ENCODE measurements at places on chromosomes 2 and 18.

- DNase-seq: no peak
Observed at GRCh38 chr2:118698564-118698963, 148.9 kb downstream of the EN1 start.

GRCh38 chr2:18284331-18284730 is 276.1 kb downstream of the RDH14 start:
- no peak for DNase-seq

DNA sequence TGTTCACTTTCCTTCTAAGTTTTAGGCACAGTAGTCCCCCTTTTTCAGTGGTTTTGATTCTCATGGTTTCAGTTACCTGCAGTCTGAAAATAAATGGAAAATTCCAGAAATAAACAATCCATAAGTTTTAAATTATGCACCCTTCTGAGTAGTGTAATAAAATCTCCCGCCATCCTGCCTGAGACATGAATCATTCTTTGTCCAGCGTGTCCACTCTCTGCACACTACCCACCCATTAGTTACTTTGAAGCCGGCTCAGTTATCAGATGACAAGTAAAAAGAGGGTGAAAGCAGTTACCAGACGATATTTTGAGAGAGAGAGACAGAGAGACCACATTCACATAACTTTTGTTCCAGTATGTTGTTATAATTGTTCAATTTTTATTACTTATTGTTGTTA is 400.5 kb downstream of the TMX3 start:
- no peak for DNase-seq

- peak; percentile 36 for DNase-seq
Observed at GRCh38 chr2:241637795-241638660, 535 bp downstream of the ATG4B start.

DNA sequence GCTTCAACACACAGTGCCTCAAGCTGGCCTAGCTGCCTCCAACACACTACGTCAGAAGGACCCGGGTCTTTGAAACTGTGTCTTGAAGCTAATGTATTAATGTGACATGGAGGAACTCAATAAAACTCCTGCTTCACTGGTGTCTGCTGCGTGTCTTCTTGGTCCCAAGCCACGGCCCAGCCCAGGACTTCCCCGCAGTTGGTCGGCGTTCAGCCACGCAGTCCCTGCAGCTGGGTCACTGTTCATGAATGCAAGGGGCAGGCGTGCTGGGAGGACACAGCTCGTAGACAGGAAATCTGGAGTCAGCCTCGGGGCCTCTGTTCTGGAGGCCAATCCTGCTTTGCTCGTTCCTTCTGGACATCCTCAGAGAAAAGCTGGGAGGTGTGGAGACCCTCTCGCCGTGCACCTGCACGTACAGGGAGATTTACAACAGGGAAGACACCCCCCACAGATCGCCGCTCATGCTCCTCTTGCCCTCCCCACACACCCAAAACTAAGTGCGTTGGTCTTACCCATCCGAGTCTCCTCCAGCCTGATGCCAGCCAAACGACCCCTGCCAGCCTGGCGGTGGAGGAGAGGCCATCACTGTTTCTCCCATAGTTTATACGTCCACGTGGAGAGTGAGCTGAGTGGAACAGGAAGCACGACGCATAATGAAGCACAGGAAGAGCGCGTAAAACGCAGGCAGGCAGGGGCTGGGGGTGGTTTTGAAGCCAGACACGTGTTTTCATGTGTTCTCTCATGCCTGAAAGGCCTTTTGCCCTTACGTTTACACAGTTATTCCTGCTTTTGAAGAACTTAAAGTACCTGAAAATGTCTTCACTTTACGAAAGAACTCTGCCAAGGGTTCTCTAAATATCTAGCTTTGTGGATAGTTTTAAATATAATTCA is 39.7 kb downstream of the ADI1 start:
- DNase-seq: no peak

GRCh38 chr18:10093445-10093844 is 179.6 kb downstream of the VAPA start:
- no peak for DNase-seq

DNA sequence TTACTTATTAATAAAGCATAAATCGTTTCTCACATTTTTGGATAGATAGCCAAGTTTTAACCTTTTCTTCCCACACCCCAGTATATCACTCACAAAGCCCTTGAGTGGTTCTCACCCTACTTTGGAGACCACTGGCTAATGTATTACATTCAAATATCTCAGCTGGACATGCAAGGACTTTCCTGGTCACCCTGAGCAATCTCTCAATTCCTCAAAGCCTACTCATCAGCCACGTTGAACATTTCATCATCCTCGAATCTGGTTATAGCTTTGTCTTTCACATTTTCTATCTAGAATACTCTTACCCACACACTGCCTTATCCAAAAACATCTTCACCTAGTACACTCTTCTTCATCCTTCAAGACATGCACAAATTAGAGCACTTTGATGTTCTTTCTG is 71.1 kb upstream of the MAPRE2 start:
- DNase-seq: no peak

- no peak for DNase-seq
Observed at GRCh38 chr2:64331849-64332699, 121.9 kb upstream of the LGALSL start.

DNA sequence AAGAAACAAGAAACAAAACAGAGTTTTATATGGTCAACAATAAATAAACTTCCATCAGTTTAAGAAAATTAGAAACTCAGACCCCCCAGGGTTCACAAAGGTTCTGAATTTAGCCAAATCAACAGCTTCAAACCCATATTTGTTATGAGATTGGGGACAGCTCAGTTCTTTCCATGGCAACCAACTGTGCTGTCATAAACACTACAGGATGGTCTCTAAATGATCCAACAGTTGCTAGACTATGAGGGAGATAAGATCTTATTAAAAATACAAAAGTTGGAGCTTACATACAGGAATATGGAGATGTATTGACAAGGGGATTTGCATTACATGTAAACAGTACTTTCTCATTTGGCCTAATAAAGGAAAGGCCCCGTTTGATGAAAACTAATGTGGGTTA is 154.6 kb upstream of the CTAGE1 start:
- no peak for DNase-seq

DNA sequence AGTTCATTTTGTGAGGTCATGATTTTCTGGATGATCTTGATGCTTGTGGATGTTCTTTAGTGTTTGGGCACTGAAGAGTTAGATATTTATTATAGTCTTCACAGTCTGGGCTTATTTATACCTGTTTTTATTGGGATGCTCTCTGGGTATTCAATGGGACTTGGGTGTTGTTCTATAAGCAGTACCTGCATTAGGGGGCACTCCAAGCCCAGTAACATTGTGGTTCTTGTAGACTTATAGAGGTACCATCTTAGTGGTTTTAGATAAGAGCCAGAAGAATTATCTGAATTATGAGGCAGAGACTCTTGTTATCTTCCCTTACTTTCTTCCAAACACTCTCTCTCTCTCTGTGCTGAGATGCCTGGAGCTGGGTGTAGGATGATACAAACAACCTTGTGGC is 470.0 kb downstream of the PIK3C3 start:
- no peak for DNase-seq

- no peak for DNase-seq
Observed at GRCh38 chr2:96181529-96181928, 27.1 kb downstream of the STARD7 start.

DNA sequence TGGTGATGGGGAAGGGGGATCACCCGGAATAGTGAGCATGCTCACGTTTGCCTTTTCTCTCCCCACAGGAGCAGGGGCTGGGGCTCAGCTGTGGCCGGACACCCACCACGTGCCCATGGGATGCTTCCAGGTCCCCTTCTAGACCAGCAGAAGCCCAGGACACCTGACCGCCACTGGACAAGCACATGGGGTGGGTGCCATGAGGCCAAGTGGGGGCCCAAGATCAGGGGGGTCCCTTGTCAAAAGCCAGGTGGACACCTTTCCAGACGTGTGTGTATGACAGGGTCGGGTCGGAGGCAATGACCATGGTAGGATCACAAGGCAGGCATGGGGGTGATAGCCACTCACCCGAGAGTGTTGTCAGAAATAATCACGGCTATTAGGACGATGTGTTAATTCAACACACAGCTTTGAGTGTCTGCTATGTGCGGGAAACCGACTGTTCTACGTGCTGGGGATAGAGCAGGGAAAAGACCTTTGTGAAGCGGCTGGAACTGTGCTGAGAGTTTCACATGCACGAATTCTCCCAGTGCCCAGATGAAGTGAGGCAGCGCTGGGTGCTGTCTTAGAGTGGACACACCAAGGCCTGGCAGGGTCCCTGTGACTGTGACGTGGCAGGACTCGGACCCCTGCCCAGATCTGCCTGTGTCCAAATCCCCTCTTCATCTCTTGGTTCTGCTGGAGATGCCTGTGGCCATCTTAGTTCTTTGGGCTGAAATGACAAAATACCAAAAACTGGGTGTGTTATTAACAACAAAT is 244.7 kb downstream of the NDUFA10 start:
- no peak for DNase-seq

DNA sequence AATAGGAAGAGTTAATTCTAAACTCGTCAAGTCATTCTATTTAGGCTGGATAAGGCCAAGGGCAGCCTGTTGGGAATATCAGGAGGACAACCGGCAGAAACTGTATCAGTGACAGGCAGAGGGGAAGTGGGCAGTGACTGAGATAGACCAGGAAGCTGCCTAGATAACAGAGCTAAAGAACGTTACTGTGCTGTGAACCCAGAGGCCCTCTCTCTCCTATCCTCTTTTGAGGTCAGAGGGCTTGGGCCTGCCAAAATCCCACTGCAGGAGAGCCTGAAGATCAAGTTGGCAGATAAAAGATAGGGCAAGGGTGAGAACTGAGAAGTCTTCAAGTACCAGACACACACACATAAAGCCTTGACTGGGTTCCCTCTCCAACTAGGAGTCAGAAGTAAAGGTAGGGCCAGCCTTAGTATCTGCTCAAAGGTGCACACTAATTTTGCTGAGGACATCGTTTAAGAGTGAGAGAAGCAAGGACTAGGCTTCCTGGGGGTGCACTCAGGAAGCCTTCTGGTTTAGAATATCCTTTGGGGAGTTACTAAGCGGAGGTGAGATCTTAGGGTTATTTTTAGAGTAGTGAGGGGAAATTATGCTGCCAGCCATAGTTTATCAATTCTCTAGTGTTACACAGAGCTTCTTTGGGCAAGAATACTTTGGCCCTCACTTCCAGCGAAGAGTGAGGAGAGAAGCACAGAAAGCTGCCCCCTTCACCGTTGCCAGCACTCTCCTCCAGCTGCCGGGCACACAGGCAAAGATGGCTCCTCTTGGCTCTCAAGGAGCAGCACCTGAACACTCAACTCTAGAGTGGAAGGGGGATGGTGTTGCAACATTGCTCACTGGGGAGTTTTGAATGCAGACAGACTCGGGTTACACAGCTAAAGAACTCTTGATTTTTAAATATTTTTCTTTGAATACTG is 9.8 kb downstream of the CAVIN2 start:
- peak; percentile 21 for DNase-seq

- no peak for DNase-seq
Observed at GRCh38 chr2:3447789-3448317, 68.4 kb downstream of the TRAPPC12 start.

GRCh38 chr18:76522122-76522503 is 27.1 kb upstream of the ZNF516 start:
- no peak for DNase-seq

- DNase-seq: no peak
Observed at GRCh38 chr2:233342301-233342700, 12.0 kb upstream of the DGKD start.

DNA sequence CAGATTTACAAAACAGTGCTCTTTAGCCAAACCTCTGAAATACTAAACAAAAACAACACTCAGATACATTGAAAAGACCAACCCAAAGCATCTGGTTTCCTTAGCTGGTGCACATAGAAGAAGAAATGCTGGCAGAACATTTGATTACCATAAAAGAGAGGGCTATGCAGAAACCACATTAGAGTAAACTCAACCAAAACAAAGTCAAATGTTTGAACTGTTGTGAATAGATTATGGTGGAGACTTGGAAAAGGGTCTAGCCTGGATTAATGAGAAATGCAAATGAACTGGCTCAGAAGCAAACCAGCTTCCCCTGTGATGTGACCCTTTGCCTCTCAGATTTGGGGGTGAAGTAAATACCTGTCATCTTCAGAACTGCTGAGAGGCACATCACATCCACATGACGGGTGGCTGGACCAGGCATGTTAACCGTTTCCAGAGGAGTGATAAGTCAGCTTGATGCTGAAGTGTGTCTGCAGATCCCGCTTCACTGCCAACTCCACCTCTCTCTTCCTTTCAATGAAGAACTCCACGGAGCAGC is 153.0 kb downstream of the NRP2 start:
- no peak for DNase-seq

GRCh38 chr2:127165539-127165935 is 54.6 kb downstream of the CYP27C1 start:
- DNase-seq: no peak

- DNase-seq: no peak
Observed at GRCh38 chr2:238277695-238278094, 10.7 kb downstream of the PER2 start.

GRCh38 chr18:57445488-57446319 is 10.5 kb downstream of the ONECUT2 start:
- DNase-seq: no peak

GRCh38 chr2:2647141-2647541 is 316.1 kb upstream of the MYT1L start:
- no peak for DNase-seq

DNA sequence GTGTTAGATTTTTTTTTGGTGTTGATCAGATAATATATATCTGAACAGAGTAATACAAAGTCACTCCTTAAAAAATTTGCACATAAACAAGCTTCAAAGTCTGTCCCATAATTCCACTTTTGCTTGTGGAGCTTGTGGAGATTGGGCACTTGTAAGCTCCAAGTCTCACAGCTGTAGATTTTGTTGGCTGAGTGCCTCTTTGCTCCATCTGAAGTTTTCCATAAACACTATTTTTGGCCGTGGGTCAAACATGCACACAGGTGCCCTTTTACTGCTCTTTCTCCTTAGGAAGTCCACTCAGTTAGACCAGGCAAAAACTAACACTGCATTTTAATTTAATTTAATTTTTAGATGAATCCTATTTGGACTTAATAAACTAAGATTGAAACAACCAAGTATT is 3.6 kb upstream of the KCNJ13 start:
- no peak for DNase-seq

GRCh38 chr2:54499661-54500060 is 43.5 kb downstream of the SPTBN1 start:
- DNase-seq: no peak

Measured in KBM-7 (cell line).